ENCODE measurements at places on chromosomes 16 and 17.

DNA sequence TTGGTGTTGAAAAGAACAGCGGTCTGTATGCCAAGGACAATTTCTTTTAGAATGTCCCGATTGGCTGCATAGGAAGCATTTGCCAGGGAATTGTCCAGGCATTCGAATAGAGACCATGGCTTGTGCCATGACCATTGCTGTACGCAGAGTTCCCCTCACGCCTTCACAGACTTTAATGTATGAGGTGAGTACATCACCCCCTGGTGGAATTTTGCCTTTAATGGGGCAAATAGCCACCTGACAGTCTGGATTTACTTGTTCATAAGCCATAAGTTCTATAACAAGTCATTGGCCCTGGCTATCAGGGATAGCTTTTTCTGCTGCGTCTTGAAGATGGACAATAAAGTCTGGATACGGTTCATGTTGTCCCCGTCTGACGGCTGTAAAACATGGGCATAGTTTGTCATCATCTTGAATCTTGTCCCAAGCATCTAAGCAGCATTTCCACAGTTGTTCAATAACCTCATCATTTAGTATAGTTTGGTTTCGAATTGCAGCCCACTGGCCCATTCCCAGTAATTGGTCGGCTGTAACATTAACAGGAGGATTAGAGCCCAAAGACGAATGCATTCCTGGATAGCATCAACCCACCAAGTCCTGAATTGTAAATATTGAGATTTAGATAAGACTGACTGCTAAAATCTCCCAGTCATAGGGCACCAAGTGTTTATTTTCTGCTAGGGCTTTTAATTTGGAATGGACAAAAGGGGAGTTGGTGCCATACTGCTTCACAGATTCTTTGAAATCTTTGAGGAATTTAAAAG, 67.7 kb upstream of the ARL4D start:
- DNase-seq = no peak

GRCh38 chr16:56192986-56193945, 2.0 kb downstream of the GNAO1 start:
- DNase-seq = no peak

DNA sequence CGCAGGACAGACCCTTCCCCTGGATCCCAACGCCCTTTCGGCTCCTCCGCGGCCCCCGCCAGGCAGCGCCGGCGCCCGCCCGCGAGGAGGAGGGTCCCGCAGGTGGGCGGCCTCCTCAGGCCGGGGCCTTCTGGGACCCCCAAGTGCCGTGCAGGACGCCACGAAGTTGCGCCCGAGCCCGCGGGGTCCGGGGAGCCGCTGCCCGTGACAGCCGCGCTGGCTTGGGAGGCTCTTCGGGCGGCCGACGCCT, 504 bp downstream of the ERN1 start:
- no peak for DNase-seq

- DNase-seq = no peak
Measured at GRCh38 chr16:86039606-86040005, 140.6 kb downstream of the IRF8 start.

DNA sequence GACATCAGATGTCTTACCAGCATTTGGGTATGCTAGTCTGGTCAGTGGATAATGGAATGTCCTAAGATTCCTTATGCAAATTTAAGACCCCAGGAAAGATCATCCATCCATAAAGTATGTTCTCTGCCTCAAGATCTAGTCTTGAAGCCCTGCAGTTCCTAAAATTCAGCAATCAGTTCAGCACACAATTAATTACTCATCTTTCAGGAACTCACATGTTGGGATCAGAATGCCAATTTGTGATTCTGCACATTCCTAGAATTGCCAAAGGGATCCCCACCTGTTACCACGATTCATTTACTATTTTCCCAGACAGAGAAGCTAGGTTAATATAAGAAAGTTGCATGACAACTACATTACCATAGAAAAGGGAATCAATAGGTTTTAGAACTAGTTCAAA, 3.2 kb downstream of the OR2C1 start:
- no peak for DNase-seq

DNA sequence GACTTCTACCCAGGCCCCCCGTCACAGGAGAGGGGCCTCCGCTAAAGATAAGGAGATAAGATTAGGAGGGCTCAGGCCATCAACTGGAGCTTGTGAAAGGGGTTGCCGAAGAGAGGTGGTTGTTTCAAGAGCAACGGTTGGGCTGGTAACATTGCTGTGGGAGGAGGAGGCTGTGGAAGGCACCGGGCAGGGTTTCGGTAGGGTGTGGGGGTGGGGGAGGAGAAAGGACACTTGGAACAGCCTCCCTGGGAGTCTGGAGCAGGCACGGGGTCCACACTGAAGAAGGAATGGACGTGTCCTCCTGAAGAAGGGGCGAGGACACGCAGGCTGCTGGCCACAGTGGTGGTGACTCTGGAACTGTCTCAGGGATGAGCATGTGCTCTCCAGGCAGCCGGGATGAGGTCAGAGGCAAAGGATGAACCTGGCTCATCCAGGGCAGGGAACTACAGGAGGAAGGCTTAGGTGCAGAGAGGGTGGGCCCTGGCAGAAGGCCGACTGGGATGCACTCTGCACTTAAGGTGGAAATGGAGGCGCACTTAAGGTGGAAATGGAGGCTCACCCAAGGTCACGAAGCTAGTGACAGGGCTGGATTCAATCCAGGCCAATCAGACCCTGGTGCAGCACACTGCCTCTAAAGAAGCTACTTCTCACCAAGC, 1.2 kb upstream of the EPX start:
- no peak for DNase-seq

GRCh38 chr17:30086896-30087295, 29.7 kb upstream of the NSRP1 start:
- no peak for DNase-seq

DNA sequence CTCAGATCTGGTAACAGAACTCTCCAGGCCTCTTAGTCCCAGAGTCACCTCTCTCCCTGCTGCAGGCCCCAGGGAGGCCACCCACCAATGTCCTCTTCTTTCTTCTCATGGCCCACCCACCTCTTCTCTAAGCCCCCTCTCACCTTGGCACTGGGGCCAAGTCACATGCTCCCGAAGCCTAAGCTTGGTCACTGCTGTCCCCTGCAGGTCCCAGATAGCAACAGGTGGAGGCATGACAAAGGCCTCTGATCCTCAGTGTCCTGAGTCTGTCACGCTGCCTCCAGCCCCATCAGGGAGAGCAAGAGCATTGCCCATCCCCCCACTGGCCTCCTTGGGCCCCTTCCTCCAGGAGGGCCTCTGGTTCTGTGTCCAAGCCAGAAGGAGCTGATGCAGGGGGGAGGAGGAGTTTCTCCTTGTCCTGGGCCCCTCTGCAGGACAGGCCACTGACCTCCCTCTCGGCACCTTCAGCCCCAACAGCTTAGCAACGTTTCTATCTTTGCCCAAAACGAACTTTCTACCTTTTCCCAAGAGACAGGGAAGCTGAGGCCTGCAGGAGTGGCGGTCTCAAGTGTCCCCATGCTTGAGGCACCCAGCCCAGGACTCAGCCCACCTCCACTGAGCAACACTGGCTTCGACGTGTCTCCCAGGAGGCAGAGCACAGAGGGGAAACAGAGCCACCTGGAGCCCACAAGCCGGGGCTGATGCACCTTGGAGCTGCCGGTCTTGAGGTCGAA, 8.6 kb downstream of the P2RX1 start:
- DNase-seq = no peak

- no peak for DNase-seq
Measured at GRCh38 chr16:46830417-46830901, 521 bp downstream of the C16orf87 start.

GRCh38 chr17:79188048-79188447, 113.4 kb downstream of the ENGASE start:
- DNase-seq = no peak

DNA sequence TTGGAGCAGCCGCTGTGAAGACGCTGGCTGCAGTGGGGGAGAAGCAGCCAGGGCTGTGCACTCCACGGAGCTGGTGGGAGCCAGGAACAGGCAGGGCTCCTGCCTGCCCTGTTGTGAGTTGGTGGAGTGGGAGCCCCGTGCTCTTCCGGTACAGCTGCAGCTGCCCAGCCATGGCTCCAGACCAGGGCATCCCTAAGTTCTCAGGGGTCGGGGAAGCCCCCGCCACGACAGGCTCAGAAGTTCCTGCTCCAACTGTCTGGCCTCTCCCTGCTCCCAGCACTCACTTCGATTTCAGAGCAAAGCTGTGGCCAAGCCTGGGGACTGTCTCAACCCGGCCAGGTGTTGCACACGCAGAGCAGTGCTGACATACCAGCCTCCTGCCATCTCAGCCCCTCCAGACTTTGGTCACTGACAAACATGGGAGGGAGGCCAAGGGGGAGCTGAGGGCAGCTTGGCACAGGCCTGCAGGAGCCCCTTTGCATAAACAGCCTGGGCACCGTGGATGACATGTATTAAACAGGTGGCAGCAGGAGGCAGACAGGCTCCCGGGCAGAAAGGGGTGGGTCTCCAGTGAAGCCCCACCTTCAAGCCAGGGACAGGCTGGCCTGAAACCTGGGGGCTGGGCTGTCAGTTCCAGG, 13.9 kb upstream of the KDM8 start:
- DNase-seq = no peak

- no peak for DNase-seq
Measured at GRCh38 chr17:27269201-27269600, 24.7 kb upstream of the WSB1 start.

DNA sequence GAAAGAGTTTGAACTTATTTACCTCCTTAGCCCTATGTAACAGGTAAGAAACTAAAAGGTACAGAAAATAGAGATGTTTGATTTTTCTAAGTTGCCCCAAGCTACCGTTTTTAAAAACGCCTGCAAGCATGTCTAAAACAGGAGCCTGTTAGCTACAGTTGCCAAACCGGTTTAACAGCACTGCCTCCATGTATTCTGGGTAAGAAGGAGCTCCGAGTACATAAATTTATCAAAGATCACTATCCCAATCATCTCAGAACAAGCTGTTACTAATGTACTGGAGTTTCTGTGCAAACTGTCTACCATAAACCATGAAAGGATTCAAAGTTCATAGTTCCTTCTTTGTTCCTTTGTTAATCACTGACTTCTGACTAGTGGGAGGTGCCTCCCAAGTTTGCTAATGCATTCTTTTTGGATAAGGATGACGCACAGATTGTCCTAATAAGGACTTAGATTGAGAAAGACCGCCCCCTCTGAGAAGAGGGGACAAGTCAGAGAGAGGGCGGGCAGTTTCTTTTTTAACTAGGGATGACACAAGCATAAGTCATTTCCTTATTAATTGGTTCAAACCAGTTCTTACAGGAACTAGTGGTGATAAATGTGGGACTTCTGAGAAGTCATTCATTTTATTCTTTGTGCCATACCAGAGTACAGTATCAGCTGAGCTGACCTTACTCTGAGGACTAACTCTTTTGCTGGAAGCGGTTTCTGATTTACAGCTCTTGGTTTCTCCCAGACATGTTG, 55.3 kb downstream of the TUBD1 start:
- peak; percentile 91 for DNase-seq

DNA sequence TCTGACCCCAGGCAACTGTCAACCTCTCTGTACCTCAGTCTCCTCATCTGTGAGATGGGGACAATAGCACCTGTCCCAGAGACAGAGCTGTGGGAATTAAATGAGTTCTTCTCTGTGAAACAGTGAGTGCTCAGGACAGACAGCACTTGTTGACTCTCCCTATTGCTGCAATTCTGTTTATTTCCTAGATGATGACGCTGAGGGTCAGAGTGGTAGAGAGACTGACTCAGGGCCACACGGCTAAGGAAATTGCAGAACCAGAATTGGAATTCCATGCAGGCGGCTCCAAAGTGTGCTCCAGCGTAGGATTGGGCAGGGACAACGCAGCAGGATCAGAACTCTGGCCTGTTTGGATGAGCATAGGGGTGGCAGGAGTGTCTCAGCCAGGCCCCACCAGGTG, 302.2 kb downstream of the C16orf95 start:
- no peak for DNase-seq

DNA sequence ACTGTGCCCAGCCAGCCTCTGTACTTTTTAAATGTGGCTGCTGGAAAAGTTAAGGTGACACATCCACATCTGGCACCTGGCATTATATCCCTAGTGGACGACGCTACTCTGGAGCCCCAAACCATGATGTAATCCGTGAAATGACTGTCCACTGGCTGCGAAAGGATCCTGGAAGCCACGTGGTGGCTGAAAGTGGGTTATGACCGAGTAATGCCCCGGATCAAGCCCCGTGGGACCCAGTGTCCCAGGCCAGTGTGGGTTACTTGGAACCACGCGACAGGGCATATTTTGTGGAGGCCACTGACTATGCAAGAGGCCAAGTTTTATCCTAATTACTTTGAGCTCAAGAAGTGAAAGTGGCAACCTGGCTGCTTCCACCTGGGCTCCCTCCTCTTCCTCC, 79.6 kb downstream of the PGS1 start:
- DNase-seq = no peak

DNA sequence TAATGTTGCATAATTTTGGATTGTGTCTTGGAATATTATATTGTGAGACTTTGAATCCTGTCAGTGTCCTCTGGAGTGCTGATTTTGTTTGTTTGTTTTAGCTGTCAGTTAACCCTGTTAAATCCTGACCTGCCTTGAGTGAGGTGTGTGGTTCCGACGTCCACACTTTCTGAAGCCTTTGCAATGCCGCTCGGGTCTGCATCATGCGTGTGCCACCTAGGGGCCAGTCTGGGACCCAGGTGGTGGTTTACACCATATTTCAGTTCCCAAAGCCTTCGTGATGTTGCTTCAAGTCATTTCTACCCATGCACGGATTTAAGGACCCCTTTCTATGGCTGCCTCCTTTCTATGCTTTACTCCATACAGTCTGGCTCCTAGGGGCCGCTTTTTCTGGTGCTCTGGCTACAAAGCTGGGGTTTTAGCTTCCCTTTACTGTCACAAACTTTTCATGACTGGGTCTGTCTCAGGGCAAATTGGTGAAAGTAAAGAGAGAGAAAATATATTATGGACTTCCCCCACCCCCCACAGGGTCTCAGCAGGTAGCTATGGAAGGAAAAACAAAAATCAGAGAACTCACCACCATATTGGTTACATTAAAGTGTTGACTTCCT, 11.4 kb upstream of the OR4D1 start:
- DNase-seq = no peak

DNA sequence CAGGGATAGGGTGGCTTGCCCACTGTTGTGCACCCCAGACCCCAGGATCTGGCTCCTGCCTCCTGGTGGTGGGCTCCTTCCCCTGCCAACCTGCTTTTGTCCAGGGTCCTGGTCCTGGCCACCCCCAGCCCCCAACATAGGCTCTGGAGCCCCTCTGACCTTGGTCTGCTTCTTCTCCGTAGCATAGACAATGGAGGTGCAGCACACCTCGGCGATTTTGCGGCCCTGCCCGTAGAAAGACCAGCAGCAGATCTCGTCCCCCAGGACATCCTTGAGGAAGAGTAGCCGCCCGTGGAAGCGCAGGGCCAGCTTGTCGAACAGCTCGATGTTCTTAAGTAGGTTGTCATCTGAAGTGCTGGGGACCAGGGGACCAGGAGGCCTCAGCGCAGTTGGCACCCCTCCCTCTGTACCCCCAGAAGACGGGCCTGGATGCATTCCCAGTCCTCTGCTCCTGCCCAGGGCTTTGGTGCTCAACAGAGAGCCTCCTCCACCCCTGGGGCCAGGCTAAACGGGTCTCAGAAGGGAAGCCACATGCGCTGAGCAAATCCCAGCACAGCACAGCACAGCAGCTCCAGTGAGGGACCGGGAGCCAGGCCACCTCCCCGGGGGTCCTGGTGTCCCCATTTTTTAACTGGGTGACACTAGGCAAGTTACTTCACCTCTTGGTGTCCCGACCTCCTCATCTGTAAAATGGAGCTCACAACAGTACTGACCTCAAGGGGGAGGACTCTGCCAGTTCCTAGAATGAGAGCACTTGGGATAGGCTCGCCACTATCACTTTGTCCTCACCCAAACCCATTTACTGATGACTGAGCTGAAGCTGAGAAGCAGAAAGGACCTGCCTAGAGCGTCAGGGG, 10.8 kb downstream of the ASPHD1 start:
- no peak for DNase-seq
